ENCODE measurements at places on chromosomes 12 and 14.
A peak's percentile ranks its signal among the peaks of the same experiment; 100 is the strongest.

DNA sequence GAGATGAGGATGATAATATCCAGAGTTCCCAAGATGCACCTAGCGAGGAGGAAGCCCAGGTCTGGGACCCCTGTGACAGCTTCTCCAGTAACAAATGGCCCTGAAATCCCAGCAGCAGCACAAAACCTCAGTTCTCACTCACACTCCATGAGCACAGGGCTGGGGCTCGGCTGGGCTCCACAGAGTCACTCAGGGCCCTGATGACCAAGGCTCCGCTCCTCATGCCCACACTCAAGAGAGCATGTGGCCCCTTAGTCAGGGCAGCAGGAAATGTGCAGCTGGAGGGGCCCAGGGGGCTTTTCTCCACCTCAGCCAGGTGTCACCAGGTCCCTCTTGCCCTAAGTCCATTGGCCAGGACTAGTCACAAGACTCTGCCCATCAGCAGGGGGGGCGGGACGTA is 242.7 kb upstream of the SFSWAP start:
- no peak for DNase-seq

DNA sequence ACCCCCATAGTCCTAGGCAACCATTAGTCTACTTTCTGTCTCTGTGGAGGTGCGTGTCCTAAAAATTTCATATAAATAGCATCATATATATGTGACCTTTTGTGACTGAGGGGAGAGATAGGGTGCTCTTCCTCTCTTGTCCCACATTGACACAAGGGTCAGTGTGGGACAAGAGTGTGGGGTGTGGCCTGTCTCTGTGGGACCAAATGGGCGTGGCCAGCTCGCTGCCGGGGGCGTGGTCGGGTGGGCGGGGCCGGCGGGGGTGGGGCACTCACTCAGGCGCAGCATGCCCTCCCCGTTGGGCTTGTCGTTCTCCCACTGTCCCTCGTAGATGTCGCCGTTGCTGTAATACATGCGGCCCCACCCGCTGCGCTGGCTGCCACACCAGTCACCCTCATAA is 15.5 kb downstream of the MORN3 start:
- DNase-seq = no peak

GRCh38 chr14:93905623-93906022 is 21.5 kb upstream of the FAM181A start:
- DNase-seq = no peak

- no peak for DNase-seq
Observed at GRCh38 chr12:14756334-14757143, 46.7 kb downstream of the WBP11 start.

DNA sequence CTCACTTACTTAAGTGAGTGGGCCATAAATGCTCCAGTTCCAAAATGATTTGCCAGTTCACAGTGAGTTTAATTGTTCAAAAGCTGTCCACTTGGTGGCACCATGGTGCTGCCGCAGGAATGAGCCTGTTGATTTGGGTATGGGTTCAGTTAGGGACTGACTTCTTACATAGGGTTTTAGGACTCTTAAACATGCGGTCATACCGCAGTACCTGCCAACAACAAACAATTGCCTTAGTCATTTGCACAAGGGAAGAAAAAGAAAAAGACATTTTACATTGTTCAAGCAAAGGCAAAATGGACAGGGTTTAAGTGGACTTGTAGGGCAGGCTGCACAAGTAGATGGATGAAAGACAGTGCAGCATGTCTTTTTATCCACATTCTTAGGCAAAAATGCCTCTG is 80.0 kb upstream of the DBX2 start:
- DNase-seq = peak; percentile 47

DNA sequence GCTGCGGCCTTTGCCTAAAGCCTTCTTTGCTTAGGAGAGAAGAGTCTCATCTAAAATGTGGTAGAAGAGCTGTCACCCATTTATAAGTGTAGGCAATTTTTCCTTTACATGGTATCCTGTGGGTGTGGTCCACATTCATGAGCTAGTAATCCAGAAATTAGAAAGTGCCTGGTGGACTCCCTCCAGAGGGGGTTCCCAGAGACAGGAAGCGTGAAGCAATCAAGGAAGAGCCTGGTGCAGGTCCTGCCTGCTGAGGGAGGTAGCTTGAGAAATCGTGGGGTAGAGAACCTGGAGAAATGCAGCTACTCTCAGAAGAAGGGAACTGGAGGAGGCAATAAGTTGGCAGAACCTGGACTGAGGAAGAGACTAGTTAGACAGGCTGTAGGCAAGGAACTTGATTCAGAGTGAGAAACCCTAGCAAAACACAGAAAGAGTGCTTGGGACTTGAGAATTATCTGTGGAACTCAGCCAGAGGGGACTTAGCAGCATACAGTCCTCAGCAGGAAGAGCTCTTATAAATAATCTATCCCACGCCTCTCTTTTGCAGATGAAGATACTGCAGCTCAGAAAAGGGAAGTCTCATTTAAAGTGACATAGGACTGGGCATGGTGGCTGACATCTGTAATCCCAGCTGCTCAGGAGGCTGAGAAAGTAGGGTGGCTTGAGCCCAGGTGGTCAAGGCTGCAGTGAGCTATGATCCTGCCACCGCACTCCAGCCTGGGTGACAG is 182.4 kb upstream of the CCND2 start:
- DNase-seq = no peak

DNA sequence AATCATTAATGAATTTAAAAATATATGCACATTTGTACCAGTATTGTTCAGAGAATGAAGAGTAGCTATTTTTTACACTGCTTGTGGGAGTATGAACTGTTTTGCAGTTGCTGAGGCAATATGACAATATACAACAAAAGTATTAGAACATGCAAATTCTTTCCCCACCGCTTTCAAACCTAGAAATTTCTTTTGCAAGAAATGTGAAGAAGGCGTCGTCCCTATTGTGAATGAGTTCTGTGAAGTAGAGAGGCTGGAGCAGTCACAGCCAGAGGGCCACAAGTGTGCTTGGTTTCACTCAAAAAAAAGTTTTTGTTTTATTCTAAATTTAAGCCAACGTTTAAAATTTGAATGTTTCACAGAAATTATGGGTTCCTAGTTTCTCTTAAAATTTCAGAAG is 184.9 kb downstream of the ALG10B start:
- no peak for DNase-seq

DNA sequence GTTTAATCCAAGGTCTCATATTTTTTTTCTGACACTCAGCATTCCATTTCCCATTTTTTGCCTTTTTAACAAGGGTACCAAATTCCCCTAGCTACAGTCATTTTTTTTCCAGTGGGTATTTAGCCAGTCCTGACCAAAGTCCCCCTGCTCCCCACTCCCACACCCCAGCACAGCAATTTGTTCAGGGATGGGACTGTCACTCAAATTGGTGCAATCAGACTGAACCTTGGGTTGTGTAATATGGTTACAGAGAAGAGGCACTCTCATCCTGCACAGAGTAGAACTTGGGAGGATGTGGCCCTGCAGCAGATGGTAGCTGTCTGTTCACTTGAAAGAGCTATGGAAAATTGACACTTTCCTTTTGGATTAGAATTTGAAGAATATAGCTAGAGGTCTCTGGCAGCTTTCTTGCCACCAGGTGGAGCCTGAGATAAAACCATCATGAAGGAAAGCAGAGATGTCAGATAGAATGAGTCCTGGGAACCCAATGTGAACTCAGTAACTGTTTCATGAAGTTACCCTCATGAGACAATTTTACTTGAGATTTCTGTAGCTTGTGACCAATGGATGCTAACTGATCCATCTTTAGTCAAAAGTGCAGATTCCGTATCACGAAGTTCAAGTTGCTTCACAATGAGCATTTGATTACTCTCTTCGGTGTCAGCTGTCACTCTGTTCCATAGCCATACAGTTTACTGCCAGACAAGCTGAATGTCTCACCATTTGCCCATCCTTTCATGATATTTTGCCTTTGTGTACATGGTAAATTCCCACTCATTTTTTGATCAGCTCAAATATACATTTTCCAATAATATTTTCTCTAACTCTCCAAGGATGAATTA is 394.0 kb upstream of the SYT1 start:
- DNase-seq = peak; percentile 51

DNA sequence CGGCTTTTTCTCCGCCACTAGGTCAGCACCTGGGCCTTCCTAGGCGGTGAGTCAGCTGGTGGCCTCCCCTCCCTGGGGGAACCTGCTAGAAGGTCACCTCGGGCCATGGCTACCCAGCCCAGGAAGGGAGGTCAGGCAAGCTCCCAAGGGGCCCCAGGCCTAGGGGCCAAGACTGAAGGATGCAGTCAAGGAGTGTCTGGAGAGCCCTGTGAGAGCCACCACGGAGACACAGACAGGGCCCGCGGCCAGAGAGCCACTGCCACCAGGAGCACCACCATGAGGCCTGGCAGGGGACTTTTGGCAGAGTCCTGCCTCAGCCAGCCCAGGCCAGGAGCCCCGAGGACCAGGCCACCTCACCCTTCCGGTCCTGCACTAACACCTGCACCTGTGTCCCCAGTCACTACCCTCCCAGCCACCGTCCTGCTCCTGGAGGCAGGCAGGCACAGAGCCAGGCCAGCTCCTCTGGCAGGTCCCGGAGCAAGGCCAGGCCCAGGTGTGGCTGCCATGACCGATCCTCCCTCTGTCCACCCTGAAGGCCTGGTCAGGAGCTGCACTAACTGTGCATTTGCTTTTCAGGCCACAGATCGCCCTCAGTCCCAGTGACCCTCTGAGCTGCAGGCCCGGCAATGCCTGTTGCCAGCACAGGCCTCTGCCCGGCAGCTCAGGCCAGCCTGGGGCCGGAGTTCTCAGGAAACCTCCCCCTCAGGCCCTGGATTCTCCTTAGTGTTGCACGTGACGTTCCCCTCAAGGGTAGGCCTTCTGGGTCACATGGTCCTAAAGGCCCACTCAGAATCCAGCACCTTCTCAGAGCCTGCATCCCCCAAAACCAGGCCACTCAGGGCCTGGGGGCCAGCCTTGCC is 6.9 kb downstream of the PHETA1 start:
- no peak for DNase-seq

Measured in NCI-H1694 treated with DMSO at 0.1 percent for 48 hours (cell line).